ENCODE measurements at places on chromosomes 6 and 20. TPM values are rescaled to one million over a fixed set of nuclear protein-coding genes. Genes with fewer than 3 reads are reported as not detected.

The SEMG1 gene
- not detected for total RNA-seq

The PEX3 gene
- 18.3 TPM for total RNA-seq

- no peak overlapping the region for H3K4me3 ChIP-seq
- DNase-seq: no peak
- no peaks in the 10 kb centered on the region for H3K36me3 ChIP-seq
- peaks cover 2% of the 10 kb centered on the region for H3K4me1 ChIP-seq
- H3K27ac ChIP-seq: no peak overlapping the region
These were observed 54.8 kb upstream of the AKIRIN2 start for GRCh38 chr6:87756858-87757257.

- H3K27me3 ChIP-seq: no peaks in the 10 kb centered on the region
- no peak overlapping the region for H3K4me3 ChIP-seq
- peaks cover 5% of the 10 kb centered on the region for H3K36me3 ChIP-seq
- DNase-seq: no peak
- H3K4me1 ChIP-seq: peaks cover 12% of the 10 kb centered on the region
These were observed 17.2 kb downstream of the SNX14 start for GRCh38 chr6:85576476-85576875.

The BNIP5 gene
- 0.10 TPM for total RNA-seq

GRCh38 chr6:135675026-135675425, 176.5 kb upstream of the PDE7B start:
- peaks cover 2% of the 10 kb centered on the region for H3K4me1 ChIP-seq
- no peaks in the 10 kb centered on the region for H3K27me3 ChIP-seq
- H3K4me3 ChIP-seq: no peak overlapping the region
- H3K36me3 ChIP-seq: no peaks in the 10 kb centered on the region

DNA sequence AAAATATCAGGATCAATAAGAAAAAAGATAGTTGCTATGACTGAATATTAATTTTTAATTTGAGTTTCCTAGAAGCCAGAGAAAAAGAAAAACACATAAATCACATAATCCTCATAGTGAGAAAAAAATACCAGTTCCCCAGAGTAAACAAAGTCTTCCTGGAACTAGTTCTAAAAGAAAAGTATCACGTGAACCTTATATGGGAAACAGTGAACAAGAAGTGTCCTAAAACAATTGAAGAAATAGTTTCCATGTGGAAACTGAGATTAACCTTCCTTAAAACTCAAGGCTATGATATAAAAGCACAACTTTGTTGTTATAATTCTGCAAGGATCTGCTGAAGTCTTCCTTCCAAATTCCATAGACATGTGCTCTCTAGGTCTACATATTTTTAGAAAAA, 50.6 kb downstream of the RCAN2 start:
- DNase-seq: no peak
- H3K4me1 ChIP-seq: peaks cover 4% of the 10 kb centered on the region
- no peak overlapping the region for H3K4me3 ChIP-seq
- H3K27ac ChIP-seq: no peak overlapping the region
- H3K36me3 ChIP-seq: peaks cover 6% of the 10 kb centered on the region
- no peaks in the 10 kb centered on the region for H3K27me3 ChIP-seq

- no peaks in the 10 kb centered on the region for H3K27me3 ChIP-seq
- no peak for DNase-seq
- no peaks in the 10 kb centered on the region for H3K36me3 ChIP-seq
These were observed 183.9 kb upstream of the MCHR2 start for GRCh38 chr6:100177956-100178355.

DNA sequence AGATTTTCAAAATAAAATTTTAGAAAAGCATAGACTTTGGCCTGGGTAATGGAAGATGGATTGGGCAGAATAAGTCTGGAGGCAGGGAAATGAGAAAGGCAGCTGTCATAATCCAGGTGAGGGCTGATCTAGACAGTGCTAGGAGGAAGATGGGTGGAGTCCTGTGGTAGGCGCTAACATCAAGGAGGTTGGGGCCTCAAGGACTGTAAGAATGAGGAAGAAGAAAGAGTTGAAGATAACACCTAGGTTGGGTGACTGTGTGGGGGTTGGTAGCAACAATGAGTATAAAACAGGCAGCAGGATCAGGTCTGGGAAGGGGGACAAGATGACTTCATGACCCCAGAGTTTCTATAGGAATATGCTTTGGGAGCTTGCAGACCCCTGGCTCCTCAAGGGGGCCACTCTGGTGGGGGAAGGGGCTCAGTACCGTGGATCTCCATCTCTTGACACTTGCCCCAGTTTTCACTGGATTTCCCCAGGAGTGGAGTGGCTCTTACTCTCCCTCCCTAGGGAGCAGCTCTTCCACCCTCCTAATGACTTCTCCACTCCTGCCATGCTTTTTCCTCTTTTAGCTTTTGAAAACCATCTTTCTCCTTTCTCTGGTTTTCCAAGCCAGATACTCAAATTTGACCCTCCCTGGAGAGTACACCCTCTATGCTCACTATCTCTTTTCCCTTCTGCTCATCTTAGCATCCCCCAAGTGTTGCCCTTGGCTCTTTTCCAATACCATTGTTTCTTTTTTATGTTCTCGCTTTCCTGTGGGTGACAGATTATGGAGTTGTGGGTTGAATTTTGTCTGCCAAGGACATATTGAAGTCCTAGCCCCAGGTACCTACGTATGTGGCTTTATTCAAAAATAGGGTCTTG, 14.8 kb downstream of the TRIM31 start:
- no peaks in the 10 kb centered on the region for H3K36me3 ChIP-seq
- no peak overlapping the region for H3K4me3 ChIP-seq
- H3K27me3 ChIP-seq: peaks cover 76% of the 10 kb centered on the region
- no peak overlapping the region for H3K27ac ChIP-seq

DNA sequence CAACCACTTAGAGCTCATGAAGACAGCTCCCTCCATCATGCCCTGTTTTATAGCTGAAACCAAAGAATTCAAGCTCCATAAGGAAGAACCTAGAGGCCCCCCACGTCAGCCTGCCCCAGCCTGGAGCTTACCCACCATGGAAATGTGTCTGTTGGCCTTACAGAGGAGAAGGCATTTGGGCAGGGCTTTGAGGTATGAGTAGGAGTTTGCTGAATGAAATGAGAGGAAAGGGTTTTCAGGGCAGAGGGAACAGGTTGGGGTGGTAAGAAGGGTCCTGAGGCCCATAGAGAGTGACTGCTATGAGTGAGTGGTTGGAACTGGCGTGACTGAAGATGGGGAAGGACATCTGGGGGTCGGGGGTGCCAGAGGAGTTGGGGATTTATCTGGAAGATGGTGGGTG, 12.7 kb upstream of the GATA5 start:
- no peak overlapping the region for H3K4me3 ChIP-seq
- peaks cover 29% of the 10 kb centered on the region for H3K4me1 ChIP-seq
- no peak overlapping the region for H3K27ac ChIP-seq
- DNase-seq: no peak

The DEFB124 gene
- not detected for total RNA-seq

The MUCL3 gene
- total RNA-seq: not detected

All from progenitor cell of endocrine pancreas (in vitro differentiated cells).